ENCODE measurements at places on chromosomes 12 and 14.

GRCh38 chr14:68308726-68309520 is 483.9 kb downstream of the ZFP36L1 start:
- no peak for DNase-seq

DNA sequence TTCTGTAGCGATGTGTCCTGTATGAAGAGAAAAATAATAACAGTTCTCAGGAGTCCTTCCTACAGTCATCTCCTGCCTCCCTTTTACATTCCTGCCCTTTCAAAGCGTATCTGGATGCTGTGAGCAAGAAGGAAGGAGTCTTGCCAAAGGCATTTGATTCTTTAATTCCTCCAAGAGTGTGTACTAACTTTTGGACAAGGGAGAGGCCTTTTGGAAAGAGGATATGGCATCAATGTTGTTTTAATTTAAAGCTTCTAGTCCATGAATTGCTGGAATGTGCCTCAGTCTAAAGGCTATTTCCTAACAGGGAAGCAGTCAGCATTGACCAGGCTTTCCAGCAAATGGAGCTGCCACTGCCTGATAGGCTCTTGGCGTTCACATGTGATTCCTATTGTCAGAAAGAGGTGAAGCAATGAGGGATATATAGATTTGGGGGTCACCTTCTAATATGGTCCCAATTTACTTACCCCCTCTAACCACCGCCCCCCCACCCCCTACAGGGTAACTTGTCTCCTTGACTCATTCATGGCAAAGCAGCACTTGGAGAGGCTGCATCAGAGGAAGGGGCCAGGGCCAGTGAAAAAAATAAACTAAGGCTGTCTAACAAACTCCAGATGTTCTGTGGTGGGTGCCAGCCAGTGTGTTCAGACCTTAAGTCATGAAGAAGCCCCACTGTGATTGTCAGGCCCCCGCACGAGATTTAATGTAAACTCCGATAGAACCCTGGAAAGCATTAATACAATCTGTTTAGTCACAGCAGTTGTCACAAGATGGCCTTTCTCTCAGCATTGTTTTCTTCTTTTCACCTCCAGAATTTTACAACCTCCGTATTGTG is 220.3 kb downstream of the FBXL14 start:
- peak; percentile 92 for DNase-seq

GRCh38 chr12:88994971-88995370 is 357.3 kb downstream of the DUSP6 start:
- no peak for DNase-seq

- DNase-seq: no peak
These were observed 1077.6 kb downstream of the GALC start for GRCh38 chr14:86915406-86915805.

DNA sequence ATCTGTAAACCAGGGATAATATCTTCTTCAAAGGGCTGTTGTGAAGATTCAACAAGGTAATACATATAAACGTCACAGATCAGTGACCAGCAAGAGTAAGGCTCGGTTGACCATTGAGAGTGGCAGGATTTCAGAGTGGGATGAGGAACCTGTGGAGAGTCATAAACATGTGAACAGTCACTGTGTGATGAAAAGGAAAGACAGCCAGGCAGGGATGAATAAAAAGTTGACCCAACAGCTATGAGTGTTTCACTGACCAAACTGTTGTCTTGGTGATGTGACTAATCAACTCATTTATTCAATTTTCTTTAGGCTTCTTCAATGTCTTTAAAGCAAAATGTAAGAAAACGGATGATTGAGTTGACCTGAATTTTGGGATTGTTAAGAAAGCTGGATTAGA is 8.6 kb upstream of the FRMD6 start:
- no peak for DNase-seq
